ENCODE measurements at places on chromosomes 13 and 19. TPM values are rescaled to one million over a fixed set of nuclear protein-coding genes. Genes with fewer than 3 reads are reported as not detected.

GRCh38 chr13:78844106-78844505 lies 185.2 kb upstream of the OBI1 start:
- no peak for DNase-seq

GRCh38 chr13:51726446-51727193 lies 77.3 kb downstream of the DHRS12 start:
- no peak for DNase-seq

- DNase-seq, result peak; percentile 70
Observed at GRCh38 chr19:16355293-16356043, 30.8 kb downstream of the KLF2 start.

KLF1 gene
- total RNA-seq, result not detected

ZNF816 gene
- total RNA-seq, result 4.7 TPM

CCDC169 gene
- total RNA-seq, result 0.08 TPM

DNA sequence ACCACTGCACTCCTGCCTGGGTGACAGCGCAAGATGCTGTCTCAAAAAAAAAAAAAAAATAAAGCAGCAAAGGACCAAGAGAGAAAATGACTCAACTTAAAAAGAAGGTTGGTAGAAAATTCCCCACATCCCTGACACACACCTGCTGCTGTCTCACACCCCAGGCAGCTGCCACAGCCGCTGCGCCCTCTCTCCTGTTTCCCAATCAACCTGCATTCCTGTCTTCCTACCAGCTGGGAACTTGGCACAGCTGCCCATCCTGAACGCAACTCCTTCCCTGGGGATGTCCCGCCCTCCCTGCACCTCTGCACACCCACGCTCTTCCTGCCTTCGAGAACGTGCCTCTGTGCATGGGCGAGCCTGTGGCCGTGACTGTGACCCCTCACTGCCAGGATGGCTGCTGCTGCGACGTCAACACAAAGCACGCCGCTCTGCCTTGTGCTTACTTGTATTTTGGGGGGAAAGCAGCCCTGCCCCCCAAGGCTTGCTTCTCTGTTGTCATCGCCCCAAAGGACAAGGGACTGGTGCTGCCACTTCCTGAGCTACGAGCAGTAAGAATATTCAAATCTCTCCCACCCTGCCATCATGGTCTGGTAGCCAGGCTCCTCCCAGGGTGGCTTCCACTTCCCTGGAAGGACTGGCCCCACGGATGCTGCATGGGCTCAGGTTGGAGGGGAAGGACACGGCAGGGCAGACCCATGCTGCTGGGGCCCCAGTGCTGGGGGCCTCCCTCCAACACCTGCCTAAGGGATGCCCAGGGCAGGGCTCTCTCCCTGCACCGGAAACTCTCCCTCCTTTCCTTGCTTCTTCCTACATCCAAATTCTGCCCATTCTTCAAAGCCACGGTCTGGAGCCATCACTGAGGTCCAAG lies 20.7 kb downstream of the SH3GL1 start:
- peak; percentile 52 for DNase-seq

DNA sequence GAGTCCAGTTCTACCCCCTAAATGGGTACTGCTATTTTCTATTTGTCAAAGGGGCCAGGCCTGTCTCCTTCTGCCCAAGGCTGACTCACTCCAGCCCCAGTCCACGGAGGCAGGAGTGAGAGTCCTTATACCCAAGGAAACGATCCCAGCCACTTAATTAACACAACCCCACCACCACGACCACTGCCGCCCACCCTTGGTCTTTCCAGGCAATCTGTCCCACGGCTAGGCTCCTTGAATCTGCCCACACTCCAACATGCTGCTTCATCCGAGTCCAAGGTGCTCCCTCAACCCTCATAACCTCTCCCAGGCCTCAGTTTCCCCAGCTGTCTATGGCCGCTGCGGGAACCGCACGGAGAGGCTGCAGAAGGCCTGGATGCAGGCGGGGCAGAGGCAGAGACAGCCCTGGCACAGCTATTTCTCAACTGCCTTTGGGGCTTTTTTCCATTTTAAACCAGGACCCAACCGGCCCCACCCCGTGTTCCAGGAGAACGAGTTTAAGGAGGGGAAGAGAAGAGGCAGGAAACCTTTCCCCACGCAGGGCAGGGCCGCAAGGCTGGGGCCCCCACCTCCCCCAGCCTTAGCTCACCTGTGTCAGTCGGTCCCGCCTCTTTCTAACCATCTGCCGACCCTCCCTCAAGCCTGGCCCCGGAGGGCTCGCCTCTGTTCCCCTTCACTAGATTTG lies 746 bp downstream of the RAB3D start:
- DNase-seq, result no peak

MAB21L1 gene
- 0.40 TPM for total RNA-seq

ATP4B gene
- total RNA-seq, result not detected

DNA sequence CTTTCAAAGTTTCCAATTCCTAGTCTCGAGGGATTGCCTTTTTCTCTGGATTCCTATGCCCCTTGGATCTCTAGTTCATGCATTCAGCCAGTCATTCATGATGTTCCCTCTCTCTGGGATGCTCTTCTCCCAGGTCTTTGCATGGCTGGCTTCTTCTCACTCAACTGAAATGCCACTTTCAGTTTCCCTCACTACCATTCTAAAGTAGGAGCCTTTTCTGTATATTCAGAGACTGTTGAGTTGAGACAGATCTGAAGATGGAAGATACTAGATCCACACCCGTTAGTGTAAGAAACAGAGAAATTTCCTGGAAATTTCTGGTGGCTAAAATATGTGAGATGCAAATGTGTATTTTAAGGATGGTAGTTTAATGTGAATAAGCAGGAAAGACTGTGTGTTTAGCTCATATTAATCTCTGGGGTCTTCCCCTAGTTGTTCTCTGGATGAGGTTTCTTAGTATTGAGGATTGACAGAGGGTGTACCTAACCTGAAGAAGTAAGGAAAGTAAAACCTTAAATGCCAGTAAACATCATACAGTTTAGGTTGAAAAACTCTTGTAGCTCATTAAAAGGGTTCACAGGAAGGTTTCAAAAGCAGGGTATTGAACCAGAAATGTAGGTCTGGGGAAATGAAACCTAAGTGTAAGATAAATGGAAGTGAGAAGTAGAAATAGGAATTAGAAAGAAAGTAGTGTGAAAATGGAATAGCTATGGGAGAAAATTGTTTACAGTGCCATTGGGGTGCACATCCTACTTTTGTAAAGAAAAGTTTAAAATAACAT lies 331.3 kb downstream of the NDFIP2 start:
- no peak for DNase-seq

Data from Right ventricle myocardium superior (tissue), 1 donor.